ENCODE measurements at places on chromosomes 7 and 10.

DNA sequence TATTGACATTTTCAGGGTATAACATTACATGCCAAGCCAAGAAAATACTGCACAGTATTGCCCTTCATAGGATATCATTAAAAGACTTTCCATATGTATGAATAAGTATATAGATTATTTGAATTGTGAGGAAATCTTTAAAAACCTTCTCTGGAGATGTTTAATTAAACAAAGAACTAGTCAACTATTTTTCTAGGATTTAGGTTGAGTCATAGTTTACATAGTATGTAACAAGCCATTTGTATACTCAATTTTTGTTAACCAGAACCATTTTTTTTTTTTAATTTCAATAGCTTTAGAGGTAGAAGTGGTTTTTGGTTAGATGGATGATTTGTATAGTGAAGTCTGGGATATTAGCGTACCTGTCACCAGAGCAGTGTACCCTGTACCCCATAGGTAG, 151.2 kb upstream of the ASAH2 start:
- DNase-seq: no peak

DNA sequence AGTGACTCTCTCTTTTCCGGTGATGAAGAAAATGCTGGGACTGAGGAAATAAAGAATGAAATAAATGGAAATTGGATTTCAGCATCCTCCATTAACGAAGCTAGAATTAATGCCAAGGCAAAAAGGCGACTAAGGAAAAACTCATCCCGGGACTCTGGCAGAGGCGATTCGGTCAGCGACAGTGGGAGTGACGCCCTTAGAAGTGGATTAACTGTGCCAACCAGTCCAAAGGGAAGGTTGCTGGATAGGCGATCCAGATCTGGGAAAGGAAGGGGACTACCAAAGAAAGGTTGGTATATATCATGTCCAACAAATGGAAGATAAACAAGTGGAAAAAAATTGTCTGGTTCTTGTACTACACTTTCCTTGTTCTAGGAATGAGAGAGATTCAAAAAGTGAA, 9.5 kb downstream of the PDCD4 start:
- DNase-seq: no peak

- DNase-seq: no peak
These were observed 85.0 kb downstream of the SGMS1 start for GRCh38 chr10:50538555-50539398.

DNA sequence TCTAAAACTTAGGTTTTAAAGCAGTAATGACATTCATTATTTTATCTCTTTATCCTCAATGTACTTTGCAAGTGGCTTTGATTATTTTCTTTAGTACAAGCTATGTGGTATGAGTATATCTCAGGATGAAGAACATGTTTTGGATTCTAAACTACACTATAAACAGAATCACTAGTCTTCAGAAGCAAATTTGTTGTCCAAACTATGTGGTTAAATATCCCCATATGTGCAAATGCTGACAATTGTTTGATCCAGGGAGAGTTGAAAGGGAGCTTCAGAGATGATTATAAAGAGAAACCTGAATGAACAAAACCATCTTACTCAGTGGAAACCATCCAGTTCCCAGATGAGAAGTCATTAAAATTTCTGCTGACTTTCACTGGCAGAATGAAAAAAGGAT, 179.3 kb downstream of the MDFIC start:
- DNase-seq: no peak

GRCh38 chr7:33904681-33905388, 504 bp upstream of the BMPER start:
- DNase-seq: no peak

DNA sequence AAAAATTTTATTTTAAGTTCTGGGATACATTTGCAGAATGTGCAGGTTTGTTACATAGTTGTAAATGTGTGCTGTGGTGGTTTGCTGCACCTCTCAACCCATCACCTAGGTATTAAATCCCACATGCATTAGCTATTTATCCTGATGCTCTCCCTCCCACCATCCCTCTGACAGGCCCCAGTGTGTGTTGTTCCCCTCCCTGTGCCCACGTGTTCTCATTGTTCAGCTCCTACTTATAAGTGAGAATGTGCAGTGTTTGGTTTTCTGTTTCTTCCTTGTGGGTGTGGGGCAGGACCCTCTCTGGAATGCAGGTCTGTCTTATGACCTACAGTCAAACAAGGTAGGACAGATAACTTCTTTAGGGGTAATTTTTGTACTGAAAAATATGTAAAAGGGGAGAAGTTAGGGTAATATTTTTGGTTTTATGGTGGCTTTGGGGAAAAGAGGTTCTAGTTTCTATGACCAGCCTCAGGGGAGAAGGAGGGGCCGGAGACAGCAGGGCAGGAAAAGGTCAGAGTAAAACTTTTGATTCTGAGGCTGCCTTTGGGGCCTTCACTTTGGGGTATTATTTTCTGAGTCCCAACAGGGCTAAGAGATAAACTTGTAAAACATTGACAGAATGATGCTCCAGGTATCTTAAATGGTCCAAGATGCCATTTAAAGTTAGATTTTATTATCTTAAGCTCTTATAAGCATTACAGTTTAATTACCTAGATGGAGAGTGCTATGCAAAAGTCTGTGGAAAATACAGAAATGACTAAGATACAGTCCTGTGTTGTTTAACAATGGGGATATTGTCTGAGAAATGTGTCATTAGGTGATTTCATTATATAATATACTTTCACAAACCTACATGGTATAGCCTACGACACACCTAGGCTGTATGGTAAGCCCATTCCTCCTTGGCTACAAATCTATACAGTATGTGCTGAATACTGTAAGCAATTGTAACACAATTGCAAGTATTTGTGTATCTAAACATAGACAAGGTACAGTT, 354.8 kb downstream of the ABCA13 start:
- DNase-seq: no peak

GRCh38 chr7:117478836-117479224, 995 bp upstream of the CFTR start:
- no peak for DNase-seq

- no peak for DNase-seq
These were observed 86.8 kb downstream of the C10orf90 start for GRCh38 chr10:126583552-126584200.

DNA sequence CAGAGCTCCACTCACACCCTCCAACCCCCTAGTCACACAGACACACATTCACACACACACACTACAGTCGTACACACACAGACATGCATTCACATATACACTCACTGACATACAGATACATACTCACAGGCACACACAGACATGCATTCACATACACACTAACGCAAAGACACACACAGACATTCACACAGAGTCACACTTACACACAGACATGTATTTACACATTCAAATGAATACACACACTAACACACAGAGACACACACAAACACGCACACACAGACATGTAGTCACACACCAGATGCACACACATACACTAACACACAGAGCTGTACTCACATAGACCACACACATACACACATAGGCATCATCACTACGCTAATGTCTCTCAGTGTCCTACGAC, 58.0 kb upstream of the MYL10 start:
- no peak for DNase-seq

DNA sequence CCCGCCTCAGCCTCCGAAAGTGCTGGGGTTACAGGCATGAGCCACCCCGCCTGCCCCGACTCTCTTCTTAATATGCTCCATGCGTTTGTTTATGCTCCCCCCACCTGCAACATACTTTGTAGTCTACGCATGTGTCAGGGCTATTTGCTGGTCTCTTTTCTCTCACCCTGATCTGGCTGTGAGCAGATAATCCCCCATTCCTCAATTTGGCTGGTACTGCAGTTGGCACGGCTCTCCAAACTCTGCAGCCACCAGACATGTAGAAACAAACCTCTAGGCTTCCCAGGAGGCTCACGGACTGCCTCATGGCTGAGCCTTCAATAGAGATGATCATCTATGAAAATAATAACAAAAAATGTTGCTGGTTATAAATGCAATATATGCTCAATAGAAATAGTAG, 540.3 kb upstream of the GALNT17 start:
- DNase-seq: no peak

DNA sequence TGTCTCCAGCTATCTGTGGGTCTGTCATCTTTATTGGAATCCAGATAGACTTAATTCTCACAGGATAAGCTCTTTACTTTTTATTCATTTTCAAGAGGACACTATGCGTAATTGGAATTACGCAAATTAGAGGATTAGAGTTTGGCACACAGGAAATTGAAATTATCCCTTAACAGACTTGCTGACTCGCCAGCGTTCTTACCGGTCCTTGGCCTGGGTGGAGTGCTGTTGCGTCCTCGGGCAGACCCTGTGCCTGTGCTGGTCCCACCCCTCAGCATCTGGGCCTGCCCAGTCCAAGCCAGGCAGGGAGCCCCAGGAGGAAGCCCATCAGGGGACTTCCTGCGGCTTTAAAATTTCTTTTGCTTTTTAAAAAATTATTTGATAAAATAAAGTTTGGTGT, 101.8 kb downstream of the MKI67 start:
- DNase-seq: no peak

DNA sequence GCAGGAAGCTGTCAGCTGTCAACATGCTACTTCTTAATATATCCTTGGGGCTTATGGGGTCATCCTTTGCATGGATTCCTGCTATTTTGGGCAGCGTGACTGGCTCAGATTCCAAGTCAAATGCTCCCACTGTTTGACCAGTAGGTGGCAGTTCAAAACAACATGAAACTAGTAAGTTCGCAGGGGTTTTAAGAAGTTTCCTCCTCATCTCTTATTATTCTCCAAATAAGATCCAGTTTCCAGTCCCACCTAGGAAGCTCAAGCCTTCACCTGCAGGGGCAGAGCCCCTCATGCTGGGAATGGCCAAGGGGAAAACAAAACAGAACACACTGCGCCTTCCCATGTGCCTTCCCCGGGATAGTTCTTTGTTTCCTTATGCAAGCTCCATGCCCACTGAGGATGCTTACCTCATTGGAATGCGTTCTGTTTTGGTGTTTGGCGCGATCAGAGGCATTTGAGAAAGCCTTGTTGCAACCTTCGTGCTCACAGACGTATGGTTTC, 259.8 kb downstream of the GLI3 start:
- no peak for DNase-seq
